ENCODE measurements at places on chromosomes 1 and 21. TPM values are rescaled to one million over a fixed set of nuclear protein-coding genes. Genes with fewer than 3 reads are reported as not detected.

- H3K27me3 ChIP-seq = peaks cover 2% of the 10 kb centered on the region
- H3K4me1 ChIP-seq = no peaks in the 10 kb centered on the region
- no peaks in the 10 kb centered on the region for H3K36me3 ChIP-seq
- no peak for DNase-seq
- no peak overlapping the region for H3K4me3 ChIP-seq
These were observed 17.2 kb upstream of the CXADR start for GRCh38 chr21:17495680-17496079.

Gene SERPINC1
- not detected for polyA plus RNA-seq

Gene BNIPL
- polyA plus RNA-seq = not detected

DNA sequence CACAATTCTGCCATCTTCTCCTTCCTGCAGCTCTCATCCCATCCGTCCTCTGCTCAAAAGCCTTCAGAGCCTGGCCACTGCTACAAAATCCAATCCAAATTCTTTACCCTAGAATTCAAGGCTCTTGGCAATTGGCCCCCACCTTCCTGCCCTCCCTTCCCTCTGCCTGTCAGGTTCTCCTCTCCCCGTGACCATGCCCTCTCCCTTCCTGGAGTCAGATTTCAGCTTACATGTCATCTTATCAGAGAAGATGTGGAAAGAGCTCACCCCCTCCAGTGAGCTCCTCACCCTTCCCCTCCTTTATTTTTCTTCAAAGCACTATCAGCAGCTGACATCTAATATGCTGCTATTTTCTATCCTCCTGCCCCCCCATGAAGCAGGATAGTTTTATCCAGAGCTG lies 86.9 kb downstream of the GRIK3 start:
- no peaks in the 10 kb centered on the region for H3K36me3 ChIP-seq
- no peaks in the 10 kb centered on the region for H3K4me1 ChIP-seq
- no peak overlapping the region for H3K27ac ChIP-seq

DNA sequence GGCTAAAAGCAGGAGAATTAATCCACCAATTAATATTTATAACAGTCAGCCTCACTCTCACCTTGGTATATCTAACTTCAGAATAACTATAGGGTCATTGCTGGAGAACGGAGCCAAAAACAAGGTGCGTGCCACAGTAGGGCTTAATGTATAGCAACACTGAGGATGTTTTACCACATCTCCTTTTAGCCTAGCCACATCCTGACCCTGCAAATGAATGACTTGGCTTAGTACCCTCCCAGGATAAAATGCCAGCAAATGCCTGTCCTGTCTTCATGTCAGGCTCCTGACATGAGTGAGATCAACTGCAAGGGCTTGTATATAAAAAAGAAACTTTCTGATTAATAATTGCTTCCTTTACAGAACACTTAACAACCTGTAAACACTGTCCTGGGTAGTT lies 2.7 kb upstream of the CDC42BPA start:
- no peak overlapping the region for H3K27ac ChIP-seq
- peaks cover 11% of the 10 kb centered on the region for H3K27me3 ChIP-seq
- H3K36me3 ChIP-seq = no peaks in the 10 kb centered on the region
- peaks cover 8% of the 10 kb centered on the region for H3K4me1 ChIP-seq
- DNase-seq = no peak

GRCh38 chr21:25867061-25867460 lies 132.3 kb downstream of the GABPA start:
- H3K36me3 ChIP-seq = no peaks in the 10 kb centered on the region
- H3K27ac ChIP-seq = no peak overlapping the region
- no peaks in the 10 kb centered on the region for H3K4me1 ChIP-seq

Gene ALG14
- polyA plus RNA-seq = 5.4 TPM

GRCh38 chr1:6090996-6091822 lies 45.5 kb downstream of the KCNAB2 start:
- no peak overlapping the region for H3K4me3 ChIP-seq
- H3K27ac ChIP-seq = no peak overlapping the region
- no peak for DNase-seq
- H3K36me3 ChIP-seq = peaks cover 5% of the 10 kb centered on the region

DNA sequence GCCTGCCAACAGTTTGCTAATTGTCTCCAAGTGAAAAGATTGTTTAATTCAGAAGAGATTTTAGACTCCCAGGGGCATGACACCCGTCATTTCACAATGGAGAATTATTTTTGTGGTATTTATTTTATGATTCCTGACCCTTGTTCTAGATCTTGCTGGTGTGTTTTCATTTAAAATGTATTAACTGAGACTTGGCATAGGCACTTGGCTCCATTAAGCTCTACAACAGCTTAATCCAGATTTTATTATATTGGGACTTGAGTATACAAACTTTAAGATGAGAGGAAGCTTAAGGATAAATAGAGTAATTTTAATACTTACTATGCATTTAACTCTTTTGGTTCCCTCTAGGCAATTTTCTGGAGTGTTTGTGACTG lies 101.3 kb upstream of the KCNE2 start:
- H3K4me1 ChIP-seq = no peaks in the 10 kb centered on the region
- no peak overlapping the region for H3K27ac ChIP-seq
- H3K36me3 ChIP-seq = peaks cover 15% of the 10 kb centered on the region

Gene TRAF3IP3
- 287 TPM for polyA plus RNA-seq

Data from immature natural killer cell (primary cell).